Stimulated activated CD4-positive, alpha-beta T cell treated with anti-CD3 and anti-CD28 coated beads, Interleukin-15, amount 100 ng/mL, for 1 hour (primary cell): ENCODE measurements at places on chromosomes 12 and 14.

GRCh38 chr12:45732936-45733335 lies 3.4 kb downstream of the ARID2 start:
- DNase-seq = no peak

GRCh38 chr12:22626406-22626805 lies 1.4 kb downstream of the ETNK1 start:
- DNase-seq = no peak

GRCh38 chr14:100062590-100062989 lies 2.6 kb upstream of the EVL start:
- no peak for DNase-seq

DNA sequence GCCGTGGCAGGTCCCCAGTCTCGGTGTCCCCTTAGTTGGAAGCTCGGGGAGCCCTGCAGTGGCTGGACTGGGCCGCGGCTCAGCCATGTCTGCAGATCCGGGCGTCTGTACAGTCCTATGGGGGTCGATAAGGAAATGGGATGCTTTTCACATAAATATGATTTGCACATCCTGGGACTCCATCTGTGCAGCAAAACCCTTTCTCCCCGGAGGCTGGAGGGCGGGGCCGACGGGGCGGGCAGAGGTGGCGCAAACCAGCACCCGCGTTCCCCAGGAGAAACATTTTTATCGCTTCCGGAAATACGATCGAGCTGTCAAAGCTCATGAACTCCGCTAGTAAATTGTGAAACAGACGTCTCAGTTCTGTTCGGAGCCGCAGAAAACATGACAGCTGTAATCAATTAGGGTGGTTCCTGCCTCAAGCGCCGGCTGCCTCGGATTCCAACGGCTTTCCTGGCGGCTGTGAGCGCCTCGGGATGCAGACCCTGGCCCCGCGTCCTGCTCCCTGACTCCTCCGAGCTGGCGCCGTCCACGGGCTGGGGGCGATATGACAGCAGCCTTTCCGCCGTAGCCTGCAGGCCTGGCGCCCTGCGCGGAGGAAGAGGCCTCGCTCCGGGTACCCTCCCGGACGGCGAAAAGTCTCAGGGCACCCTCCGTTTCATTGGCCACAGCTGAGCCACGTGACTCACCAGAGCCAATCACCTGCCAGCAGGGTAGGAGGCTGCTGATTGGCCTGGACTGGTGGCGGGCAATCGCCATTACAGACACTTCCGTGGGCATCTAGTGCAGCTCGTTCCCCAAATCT lies 23.0 kb downstream of the DIO3 start:
- DNase-seq = no peak
